ENCODE measurements at places on chromosomes 1 and 21. TPM values are rescaled to one million over a fixed set of nuclear protein-coding genes. Genes with fewer than 3 reads are reported as not detected.

- no peak for DNase-seq
These were observed 14.7 kb upstream of the MYOG start for GRCh38 chr1:203100516-203100869.

- DNase-seq, result peak; percentile 25
These were observed 65.7 kb upstream of the SYT6 start for GRCh38 chr1:114219172-114219868.

DNA sequence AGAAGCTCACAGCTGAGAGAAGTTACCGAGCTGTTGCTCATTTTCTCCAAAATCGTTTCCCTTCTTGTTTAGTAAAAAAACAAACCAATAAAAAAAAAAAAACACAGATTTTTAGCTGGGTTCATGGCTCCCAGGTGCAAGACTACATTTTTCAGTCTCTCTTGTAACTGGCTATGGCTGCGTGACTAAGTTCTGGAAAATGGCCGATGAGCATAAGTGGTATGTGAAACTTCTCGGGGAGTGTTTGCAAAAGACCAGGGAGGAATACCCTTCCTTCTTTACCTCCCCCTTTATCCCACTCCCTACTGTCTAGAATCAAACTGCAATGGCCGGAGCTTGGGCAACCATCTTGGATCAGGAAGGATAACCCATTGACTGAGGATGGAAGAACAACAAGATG, 38.7 kb upstream of the KANK4 start:
- peak; percentile 25 for DNase-seq

- peak; percentile 59 for DNase-seq
These were observed 57.8 kb downstream of the SLC35D1 start for GRCh38 chr1:66996018-66996682.

DNA sequence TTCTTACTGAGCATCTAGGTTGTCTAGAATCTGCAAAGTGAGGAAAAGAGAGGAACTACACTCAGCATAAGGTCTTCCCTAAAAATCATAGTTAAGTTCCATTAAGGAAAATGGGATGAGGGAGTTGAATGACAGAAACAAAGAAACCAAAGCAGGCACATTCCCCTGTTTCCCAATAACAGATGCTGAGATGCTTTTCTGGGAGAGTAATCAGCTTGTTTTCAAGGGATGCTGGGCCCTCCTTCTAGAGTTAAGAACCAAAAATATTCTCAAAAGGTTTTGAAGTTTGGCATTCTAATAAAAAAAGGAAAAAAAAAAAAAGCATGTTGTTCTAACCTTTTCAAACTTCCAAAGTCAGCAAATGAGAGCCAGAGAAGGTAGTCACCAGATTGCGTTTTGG, 105.2 kb upstream of the ZNF648 start:
- no peak for DNase-seq

DNA sequence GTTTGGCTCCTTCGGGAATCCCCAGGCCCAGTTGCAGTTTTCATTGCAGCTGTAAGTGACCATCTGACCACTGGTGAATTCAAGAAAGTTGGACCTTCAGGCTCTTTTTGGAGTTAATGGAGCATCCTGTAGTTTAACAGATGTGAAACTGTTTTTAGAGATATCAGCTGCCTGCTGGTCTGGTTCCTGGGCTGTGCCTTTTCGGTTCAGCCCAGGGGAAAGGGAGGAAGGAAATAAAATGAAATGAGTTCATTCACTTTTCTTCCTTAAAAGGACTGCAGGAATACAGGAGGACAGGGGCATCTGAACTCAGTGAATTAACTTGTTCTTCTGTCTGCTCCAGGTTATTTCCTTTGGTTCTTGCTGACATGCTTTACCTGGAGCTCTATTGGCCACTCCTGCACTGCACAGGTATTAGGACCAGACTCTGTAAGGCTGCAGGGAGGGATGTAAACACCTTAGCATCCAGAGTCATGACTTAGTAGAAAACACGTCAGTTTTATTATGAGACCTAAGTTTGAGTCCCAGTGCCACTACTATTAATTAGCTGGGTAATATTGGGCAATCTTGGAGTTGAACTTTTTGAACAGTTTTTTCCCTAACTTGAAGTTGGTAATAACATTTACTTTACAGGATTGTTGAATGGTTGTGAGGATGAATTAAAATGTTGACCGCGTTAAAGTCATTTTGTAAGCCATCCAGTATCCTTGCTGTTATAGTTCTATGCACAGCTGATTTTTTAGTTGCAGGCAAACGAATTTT, 83.6 kb downstream of the LRRC8D start:
- no peak for DNase-seq

- no peak for DNase-seq
These were observed 159.1 kb downstream of the EDEM3 start for GRCh38 chr1:184595596-184595995.

DNA sequence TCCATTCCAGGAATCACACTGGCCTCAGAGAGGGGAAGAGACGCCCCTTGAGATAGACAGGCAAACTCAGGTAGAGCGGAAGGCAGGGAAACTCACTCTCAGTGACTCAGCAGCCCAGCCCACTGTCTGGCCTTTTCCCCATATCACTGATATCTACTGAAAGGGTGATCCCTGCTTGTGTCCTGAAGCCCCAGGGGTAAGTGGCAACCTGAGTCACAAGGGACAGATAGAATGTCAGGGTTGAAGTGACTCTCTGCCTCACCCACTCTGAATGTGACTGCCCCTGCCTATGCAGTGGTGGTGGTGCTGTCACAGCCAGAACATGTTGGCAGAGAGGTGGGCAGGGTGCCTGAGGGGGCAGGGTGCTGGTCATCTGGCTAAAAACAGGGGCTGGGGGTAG, 157.5 kb upstream of the FGGY start:
- DNase-seq, result no peak

- no peak for DNase-seq
These were observed 3.9 kb downstream of the LINGO4 start for GRCh38 chr1:151801310-151801820.

DNA sequence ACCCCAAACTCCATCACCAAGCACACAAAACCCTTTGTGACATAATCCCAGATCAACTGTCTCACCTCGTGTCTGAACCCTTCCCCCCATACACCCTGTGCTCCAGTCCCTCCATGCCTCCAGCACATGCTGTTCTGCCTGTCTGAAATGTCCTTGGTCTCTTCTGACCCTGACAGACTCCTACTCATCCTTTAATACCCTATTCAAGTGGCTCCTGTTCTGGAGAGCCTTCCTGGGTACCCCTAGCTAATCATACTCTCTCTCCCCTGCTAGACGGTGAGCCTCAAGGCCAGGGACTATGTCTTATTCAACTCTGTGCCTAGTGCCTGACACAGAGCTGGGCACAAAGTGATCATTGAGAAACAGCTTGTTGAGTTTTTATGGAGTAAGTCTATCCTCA, 125.0 kb downstream of the LACTBL1 start:
- no peak for DNase-seq

- peak; percentile 10 for DNase-seq
These were observed 33.0 kb upstream of the TRABD2B start for GRCh38 chr1:48030211-48030610.

GRCh38 chr1:116997066-116997465, 4.5 kb upstream of the CD101 start:
- no peak for DNase-seq

The FMOD gene
- total RNA-seq, result 12.7 TPM

The NBPF26 gene
- 13.6 TPM for total RNA-seq

The DPT gene
- 6.4 TPM for total RNA-seq

The CYP4X1 gene
- total RNA-seq, result 14.8 TPM

The CYP4A11 gene
- total RNA-seq, result 0.29 TPM

The RCC2 gene
- total RNA-seq, result 78.5 TPM

The CZIB gene
- total RNA-seq, result 29.7 TPM

The SPEN gene
- 41.9 TPM for total RNA-seq

The ADAMTSL4 gene
- total RNA-seq, result 15.9 TPM

The GNAT2 gene
- not detected for total RNA-seq

The GPR52 gene
- total RNA-seq, result 0.25 TPM

The PCSK9 gene
- total RNA-seq, result 0.25 TPM

The AGT gene
- 0.20 TPM for total RNA-seq

All from lower leg skin (tissue), 4 donors.